ENCODE measurements at places on chromosomes 16 and 17.

GRCh38 chr17:75695830-75696271 is 25.4 kb upstream of the ITGB4 start:
- no peak for DNase-seq

- no peak for DNase-seq
Observed at GRCh38 chr17:64728041-64728695, 66.1 kb upstream of the SMURF2 start.

DNA sequence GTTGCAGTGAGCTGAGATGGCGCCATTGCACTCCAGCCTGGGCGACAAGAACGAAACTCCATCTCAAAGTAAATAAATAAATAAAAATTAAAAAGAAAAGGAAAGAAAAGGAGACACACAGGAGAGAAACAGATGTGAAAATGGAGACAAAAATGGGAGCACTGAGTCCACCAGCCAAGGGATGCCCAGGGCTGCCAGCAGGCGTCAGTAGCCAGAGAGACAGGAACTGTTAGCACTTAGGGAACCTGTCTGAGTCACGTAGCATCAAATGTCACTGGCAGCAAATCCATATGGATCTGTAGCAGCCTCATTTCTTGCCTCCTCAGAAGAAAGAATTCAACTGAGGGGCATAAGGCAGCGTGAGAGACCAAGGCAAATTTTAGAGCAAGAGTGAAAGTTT is 79.7 kb downstream of the CYLD start:
- DNase-seq, result no peak

DNA sequence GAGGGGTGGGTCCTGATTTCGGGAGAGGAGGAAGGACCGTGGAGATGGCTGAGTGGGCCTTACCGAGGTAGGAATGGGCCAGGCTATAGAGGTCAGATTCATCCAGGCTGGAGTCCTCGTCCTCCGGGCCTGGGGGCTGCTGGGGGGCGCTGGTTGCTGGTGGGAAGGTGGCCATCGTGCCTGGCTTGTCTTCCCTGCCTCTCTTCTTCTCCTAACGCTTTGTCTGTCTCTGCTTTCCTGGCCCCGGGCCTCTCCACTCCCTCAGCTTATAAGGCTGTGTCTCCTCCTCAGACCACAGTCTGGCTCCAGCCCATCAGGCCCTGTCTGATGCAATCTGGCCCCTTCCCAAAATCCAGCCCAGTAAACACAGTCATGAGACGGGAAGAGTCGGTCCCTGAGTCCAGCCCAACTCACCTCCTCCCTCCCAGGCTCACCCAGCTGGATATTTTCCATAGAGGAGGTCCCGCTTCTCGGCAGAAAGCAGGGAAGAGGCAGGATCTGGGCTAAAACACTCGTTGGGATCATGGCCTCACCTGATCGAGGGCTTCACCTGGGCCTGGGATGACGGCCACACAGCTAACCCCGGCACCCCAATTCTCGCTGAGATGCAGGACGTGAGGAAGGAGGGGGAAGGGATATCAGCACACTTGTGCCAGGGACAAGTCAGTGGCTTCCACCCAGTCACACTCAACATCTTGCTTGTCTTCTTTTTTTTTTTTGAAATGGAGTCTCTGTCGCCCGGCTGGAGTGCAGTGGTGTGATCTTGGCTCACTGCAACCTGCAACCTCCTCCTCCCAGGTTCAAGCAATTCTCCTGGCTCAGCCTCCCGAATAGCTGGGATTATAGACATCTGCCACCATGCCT is at the start of gene NUPR1:
NUPR1 (minus strand) TSS at position 242 of the 864 bp plus-strand sequence; CDS start at position 175, 67 bp downstream.
- no peak for DNase-seq

GRCh38 chr16:87658564-87659225 is 56.4 kb downstream of the JPH3 start:
- no peak for DNase-seq
